Non-pigmented ciliary epithelial cell (primary cell): ENCODE measurements at places on chromosomes 2 and 18.

DNA sequence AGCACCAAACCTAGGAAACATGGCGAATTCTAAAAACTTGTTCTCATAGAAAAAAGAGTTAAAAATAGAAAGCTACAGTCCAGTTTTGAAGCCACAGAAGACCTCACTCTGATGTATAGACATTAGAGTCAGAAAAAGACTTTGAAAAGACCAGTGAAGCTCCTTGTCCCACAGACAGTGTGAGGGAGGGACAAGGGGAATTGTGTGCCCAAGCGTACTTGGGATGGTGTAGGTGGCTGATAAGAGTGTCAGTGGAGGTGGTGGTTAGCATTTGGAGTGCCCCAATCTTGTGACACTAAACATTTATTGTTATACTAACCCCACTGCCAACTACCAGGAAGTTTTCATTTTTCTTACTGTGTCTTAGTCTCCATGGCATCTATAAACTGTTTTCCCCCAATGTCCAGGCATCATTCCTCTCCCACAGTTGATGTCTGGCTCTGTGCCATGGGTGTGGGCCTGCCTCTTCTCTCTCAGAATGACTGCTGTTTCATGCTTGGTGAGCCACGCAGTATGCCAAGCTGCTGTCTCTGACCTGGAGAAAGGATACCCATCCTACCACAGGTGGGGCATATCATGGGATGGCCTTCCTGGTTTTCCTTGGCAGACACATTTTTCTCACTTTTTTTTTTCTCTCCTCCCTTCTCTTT, 161.4 kb downstream of the RPIA start:
- no peak for DNase-seq

GRCh38 chr2:20391951-20392699, 41.5 kb upstream of the PUM2 start:
- no peak for DNase-seq

DNA sequence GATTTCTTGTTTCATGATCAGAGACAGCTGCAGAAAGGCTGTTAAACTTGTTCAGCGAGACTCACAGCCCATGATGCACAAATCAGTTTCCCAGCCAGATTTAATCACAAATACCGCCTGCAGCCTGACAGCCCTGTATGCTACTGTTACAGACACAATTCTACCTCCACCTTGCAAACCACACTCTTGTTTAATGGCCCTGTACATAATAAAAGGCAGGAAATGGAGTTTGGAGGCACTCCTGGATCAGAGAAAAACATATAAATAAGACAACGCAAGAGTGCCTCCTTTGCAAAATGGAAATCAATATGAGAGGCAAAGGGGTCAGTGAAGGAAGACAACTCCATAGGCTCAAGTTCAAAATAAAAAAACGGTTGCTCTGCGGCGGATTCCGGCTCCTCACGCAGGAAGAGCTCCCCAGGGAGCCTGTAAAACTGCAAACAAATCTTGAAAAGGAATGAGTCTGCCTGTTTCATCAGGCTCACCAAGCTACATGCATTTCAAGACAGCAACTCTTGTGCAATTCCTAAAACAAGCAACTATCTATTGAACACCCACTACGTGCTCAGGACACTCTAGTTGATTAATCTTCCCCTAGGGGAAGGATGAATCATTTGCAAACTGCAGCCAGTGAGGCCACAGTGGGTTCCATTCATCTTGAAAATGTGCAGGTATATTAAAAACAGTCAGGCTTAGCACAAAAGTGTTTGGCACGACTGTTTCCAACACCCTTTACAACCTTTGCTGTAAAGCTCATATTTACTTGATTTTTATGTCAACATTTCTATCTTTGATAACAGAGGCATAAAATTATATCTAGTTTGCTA, 37.5 kb downstream of the TBC1D8 start:
- DNase-seq = no peak

- DNase-seq = no peak
Measured at GRCh38 chr2:10781746-10782145, 30.8 kb downstream of the PDIA6 start.

GRCh38 chr2:101125374-101125773, 25.8 kb downstream of the TBC1D8 start:
- no peak for DNase-seq

DNA sequence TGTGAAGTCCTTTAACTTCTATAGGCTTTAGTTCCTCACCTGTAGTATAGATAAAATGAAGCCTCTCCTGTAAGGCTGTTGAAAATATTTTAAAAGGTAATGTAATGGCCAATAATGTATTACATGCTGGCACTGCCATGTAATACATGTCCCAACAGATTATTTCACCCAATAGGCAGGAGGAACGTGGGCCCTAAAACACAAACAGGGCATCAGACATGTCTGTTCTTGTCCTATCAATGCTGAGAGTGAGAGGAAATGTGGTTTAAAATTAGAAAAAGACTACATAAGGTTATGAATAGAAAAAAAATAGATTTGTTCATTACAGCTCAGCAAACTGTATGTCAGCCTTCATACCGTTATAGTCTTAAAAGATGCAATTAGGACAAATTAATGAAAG, 492.7 kb upstream of the DDX18 start:
- DNase-seq = no peak

GRCh38 chr2:179059026-179059700, 9.2 kb upstream of the CCDC141 start:
- no peak for DNase-seq

DNA sequence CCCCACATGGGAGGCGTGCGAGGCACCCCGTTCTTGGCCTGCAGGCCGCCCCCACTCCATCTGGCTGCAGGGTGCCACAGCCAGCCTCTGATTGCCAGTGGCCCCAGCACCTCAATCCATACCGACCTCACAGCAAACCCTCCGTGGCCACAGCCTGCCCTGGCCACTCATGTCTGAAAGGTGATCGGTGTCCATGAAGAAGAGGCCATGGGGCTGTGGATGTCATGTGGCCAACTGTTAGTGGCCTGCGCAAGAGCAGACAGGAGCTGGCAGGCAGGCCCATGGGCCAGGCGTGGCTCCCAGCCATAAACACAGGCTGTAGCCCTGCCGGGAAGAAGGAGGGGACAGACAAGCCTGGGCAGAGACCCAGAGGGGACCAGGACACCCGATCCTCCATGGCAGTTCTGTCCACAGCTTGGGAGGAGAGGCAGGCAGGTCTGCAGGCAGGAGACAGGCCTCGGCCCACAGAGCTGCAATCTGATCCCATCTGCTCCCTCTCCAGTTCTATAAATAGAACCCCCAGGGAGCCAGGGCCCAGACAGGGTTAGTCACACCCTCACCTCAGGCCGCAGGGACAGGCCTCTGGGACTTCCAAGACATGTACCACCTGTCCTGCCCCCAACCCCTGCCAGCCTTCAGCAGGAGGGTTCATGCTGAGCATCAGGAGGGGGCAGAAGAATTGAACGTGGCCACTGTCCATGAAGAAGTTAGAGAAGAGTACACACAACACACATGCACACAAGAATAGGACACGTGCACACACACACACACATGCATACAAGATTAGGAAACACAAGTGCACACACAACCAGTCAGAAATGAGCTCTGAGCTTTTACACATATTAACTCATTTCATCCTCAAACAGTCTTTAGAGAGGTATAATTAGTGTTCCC, 16.9 kb downstream of the STEAP3 start:
- DNase-seq = no peak

- DNase-seq = no peak
Measured at GRCh38 chr18:48803518-48803917, 147.2 kb downstream of the SMAD7 start.
